ENCODE measurements at places on chromosomes 1 and 21.

- DNase-seq: no peak
Observed at GRCh38 chr1:22971611-22972405, 858 bp downstream of the LACTBL1 start.

GRCh38 chr1:43653339-43653738, 3.4 kb downstream of the KDM4A start:
- no peak for DNase-seq

- DNase-seq: no peak
Observed at GRCh38 chr1:206708058-206708457, 23.4 kb downstream of the MAPKAPK2 start.

GRCh38 chr1:25684216-25684965, 67.8 kb downstream of the MAN1C1 start:
- DNase-seq: no peak

DNA sequence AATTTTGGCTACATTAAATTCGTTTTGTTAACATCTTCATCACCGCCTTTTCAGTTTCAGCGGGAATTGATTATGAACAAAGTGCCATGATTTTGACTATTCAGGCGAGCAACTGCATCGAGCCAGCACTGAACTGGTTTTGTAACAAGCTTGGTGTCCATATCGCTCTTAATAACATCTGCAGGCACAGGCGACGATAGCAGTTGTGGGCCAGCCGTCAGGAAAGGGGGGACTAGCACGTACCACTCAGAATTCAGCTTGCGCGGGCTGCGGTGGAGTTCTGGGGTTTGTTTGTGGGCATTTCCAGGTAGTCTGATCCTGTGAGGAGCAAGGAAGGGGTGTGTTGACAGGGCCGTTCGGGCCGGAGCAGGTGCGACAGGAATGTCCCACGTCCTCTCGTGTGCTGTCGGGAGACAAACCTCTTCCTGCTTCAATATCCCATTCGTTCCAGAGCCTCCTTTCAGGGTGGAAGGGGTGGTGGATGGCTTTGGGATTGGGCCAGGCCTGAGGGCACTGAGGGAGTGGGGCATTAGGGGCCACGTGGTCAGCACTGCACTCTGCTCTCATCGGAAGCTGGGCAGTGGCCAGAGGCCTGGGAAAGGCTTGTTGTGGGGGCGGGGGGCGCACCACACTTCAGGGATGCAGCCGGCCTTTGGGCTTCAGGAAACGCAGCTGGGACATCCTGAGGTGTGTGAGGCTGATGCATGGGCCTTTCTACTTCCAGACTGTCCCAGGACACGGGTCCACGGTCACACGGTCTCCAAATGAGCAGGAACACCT, 39.1 kb downstream of the SKI start:
- no peak for DNase-seq

GRCh38 chr21:23955135-23955843, 1652.0 kb downstream of the MRPL39 start:
- no peak for DNase-seq

DNA sequence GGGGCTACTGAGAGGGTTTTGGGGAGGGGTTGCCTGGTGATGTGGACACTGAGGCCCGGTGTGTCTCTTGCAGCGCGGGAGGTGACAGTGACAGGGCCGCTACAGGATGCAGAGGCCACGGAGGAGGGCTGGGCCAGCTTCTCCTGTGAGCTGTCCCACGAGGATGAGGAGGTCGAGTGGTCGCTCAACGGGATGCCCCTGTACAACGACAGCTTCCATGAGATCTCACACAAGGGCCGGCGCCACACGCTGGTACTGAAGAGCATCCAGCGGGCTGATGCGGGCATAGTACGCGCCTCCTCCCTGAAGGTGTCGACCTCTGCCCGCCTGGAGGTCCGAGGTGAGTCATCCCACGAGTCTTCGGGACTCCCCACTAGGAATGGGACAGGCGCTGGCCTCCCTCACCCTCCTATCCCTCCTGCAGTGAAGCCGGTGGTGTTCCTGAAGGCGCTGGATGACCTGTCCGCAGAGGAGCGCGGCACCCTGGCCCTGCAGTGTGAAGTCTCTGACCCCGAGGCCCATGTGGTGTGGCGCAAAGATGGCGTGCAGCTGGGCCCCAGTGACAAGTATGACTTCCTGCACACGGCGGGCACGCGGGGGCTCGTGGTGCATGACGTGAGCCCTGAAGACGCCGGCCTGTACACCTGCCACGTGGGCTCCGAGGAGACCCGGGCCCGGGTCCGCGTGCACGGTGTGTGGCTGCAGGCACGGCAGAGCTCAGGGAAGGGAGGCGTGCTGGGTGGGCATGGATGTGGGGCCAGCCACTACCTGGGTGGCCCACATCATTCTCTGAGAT, 72.5 kb downstream of the OBSCN start:
- DNase-seq: no peak

DNA sequence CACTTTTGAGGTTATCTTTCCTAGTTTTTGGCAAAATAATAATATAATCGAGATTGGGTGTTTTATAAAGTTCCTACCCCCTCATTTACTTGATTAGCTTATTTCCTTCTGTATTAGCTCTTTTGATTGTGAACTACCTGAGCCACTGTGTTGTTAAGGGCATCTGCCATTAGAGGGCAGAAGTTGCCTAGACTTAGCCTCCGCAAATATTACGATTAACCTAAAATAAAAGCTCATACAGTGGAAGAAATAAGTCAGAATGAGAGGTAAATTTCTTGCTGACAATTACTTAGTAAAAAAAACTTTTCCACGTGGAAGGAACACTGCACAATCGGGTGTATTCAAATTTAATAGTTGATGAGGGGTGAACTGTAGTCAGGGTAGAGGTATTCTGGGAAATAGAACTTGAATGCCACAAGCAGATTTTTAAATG, 2.3 kb downstream of the H3-3A start:
- DNase-seq: peak; percentile 28

DNA sequence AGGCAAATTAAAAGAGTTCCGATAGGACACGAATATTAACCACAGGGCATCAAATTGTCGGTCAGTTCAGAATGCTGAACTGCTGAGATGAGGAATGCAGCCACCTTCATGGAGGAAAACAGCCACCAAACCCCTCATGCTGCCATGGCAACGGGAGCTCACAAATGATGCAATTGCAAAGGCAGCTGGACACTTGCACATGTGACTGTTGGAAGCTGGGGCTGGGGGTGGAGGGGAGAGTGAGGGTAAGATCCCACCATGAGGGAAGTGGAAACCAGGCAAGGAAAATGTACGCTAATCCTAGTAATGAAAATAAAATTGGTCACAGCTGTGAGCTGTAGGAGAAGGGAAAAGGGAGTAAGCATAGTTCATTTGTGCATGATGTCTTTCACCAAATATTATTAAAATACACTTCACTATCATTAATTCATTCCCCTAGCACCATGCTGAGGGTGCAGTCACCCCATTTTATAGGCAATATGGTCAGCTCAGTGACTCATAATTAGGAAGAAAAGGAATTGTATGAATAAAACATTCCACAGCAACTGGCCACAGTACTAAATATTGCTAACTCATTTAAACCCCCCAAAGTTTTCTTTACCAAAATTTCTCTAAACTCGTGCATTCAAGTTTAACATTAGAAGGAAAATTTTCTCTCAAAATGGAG, 15.3 kb downstream of the BECN2 start:
- no peak for DNase-seq

DNA sequence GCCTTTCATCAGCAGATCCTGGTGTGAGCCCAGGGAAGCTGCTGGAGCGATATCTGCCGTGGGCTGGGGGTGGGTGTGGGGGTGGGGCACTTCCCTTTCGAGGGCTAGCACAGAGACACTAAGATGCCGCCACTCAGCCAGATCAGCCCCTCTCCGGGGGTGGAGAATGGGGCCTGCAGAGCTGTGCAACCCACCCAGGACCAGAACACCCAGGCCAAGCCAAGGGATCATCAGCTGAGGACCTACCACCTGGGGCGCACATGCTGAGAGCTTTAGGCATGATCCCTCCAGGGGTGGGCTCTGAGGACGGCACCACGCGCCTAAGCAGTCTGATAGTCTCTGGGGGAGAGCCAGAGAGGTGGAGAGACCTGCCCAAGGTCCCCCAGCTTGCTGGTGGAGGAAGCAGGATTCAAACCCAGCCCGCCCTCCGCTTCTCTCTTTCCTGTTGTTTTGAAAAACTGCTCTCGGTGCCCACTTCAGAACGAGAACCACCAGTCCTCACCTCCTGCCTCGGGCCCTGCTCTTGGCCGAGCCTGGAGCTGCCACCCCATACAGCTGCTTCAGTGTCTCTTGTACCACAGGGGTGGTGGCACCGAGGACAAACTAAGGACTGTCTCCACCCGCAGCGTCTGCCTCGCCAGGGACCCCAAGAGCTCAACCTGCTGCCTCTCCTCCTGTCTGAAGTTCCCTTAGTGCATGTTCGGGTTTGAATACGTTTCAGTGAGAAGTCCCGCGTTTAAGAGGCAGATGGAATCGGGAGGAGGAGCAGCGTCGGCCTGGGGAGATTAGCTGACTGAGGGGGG, 39.7 kb upstream of the RUNX3 start:
- DNase-seq: no peak

GRCh38 chr1:234584420-234584805, 25.6 kb downstream of the IRF2BP2 start:
- no peak for DNase-seq

GRCh38 chr1:245225322-245226202, 70.8 kb downstream of the KIF26B start:
- DNase-seq: no peak

GRCh38 chr1:5615076-5615475, 377.1 kb downstream of the NPHP4 start:
- no peak for DNase-seq

- no peak for DNase-seq
Observed at GRCh38 chr1:17881761-17882160, 126.6 kb downstream of the ACTL8 start.

DNA sequence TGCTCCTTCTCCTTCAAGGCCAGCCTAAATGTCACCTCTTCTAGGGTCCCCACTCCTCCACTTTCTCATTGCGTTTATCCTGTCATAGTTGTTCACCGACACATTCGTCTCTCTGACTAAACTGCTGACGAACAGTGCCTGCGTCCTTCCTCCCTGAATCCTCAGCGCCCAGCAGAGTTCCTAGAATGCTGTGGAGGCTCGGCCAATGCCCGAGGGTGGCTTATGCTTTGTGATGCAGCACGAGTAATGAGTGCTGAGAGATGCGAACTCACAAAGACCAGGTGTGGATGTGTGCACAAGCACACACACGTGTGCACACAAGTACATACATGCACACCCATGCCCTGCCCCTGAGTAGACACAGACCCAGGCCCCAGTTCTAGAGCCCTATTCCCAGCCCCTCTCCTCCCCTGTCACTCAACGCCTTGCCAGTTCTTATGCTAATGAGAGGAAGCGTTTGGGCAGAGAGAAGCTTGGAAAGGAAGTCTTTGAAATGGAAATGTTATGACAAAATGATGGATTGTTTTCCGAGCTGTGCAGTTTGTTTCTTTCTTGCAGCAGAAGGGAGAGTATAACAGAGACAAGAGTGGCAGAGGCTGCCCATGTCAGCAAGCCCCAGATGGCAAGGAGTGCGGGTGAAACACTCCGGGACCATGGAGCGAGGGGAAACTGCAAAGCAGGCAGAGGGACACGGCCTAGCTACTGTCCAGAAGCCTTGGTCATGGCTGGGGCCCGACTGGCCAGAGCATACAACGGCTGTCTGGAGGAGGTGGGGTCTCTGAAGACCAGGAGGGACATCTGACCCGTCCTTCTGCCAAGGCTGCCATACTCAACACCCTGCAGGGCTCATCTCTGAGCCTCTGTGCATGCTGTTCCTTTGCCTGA, 24.2 kb downstream of the KCNA10 start:
- DNase-seq: no peak

- DNase-seq: no peak
Observed at GRCh38 chr1:168362991-168363390, 82.3 kb downstream of the TBX19 start.

DNA sequence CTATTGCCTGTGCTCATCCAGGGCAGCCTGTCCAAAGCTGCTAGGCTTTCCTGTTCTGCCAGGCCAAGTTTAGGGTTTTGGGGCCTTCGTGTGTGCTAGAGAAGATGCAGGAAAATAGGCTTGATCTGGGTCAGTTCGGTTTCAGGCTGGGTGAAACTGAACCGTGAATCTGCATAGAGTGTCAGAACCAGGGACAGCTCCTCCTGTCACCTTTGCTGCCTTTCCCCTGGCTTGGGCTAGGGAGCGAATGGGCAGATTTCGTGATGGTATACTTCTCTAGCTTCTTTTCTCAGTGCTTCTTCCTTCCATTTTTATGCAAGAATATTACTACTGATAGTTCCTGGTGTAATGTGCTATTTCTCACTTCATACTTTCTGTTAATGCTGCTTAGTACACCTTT, 6.0 kb upstream of the AGO1 start:
- DNase-seq: no peak

GRCh38 chr21:34268493-34268892, 95.3 kb upstream of the KCNE2 start:
- no peak for DNase-seq

DNA sequence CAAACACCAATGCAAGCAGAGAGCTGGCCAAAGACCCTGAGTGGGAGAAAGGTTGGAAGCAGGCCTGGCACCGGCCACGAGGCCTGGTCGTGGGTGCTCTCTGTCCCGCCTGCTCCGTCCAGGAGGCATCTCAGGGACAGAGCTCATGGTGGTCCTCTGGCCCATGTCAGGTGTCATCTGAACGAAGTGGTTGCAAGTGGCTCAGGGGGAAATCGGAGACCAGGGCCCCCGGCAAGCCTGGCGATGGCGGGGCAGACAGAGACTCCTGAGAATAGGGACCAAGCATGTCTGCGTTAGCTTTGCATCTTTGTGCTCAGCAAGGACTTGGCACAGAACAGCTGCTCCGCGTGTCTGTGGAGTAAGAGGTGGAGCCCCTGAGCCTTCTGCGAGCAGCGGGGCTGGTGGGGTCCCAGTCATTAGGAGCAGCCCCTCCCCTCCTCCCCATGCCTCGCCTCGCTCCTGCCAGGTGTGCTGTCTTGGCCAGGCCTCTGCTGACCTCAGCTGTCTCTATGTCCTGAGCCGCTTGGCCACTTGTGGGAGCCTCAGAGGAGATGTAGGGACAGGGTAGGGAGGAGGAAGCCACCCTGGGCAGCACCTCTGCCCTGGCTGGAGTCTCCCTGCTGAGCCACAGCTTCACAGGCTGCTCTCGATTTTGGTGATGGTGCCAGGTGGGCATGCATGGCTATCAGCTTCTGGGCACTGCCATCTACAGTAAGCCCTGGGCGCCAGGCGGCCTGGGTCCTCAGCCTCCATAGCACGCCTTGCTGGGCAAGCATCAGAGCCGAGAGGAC, 362.9 kb upstream of the VAMP3 start:
- DNase-seq: no peak

DNA sequence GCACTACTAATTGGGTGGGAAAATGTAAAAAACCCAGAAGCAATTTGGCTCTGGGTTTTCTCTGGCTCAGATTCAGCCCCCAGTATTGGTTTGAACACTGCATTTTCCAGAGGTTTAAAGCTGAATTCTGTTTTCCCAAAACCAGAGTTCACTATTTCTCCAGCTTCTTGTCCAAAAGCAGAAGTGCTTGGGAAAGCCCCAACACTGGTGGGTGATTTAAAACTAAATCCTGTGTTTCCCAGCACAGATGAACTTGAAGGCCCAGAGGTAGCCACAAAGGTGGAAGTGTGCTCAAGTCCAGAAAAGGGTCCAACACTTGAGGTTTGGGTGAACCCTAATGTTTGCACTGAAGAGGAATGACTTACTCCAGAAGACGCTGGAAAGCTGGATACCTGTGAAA, 678 bp downstream of the MCM3AP start:
- DNase-seq: no peak

Data from NCI-H2081 treated with DMSO at 0.1 percent for 48 hours (cell line).